NCI-H1436 treated with DMSO at 0.1 percent for 48 hours (cell line): ENCODE measurements at places on chromosomes 4 and X.

GRCh38 chr4:38088321-38088720 lies 128.1 kb downstream of the PTTG2 start:
- DNase-seq, result no peak

DNA sequence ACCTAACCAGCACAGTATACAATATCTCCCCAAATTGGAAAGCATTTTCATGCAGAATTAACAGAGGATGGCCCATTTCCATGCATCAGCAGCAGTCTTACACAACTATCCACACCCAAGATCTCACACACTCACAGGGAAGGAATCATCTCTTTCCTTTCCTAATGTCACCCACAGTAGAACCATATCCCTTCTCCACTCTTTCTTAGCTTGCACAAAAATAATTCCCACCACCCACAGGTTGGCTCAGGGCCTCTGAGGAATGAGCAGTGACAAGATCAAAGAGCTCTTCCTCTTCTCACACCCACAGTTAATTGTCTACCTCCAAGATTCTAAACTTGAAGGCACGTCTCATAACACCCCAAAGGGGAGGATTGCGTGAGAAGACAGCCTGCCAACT lies 217.7 kb upstream of the VEGFC start:
- no peak for DNase-seq

DNA sequence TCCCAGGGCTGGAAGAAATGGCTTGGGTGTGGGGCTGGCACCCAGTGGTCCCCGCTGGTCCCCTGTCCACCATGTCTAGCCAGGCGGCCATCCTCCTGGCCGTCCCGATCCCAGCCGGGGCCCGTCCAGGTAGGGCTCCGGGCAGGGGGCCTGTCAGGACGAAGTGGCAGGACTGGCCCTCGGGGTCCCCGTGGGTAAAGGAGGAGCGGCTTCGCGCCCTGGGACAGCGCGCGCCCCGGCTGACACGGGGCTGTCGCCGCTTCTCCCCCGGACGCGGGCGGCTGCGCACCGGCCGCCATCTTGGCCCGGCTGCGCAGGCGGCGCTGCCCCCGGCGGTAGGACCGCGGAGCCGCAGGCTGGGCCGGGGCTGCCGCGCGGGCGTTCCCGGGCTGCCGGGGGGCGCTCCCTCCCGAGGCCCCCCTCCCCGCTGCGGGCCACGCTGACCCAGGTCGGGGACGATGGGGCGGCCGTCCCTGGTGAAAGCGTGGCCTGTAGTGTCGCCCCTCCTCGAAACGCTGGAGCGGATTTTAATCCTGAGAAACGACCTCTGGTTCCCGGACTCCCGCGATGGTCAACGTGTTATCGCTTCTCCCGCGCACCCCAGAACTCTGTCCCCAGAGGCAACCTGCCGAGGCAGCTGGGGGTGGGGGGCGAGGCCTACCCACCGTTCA lies 60.4 kb upstream of the BCOR start:
- no peak for DNase-seq

DNA sequence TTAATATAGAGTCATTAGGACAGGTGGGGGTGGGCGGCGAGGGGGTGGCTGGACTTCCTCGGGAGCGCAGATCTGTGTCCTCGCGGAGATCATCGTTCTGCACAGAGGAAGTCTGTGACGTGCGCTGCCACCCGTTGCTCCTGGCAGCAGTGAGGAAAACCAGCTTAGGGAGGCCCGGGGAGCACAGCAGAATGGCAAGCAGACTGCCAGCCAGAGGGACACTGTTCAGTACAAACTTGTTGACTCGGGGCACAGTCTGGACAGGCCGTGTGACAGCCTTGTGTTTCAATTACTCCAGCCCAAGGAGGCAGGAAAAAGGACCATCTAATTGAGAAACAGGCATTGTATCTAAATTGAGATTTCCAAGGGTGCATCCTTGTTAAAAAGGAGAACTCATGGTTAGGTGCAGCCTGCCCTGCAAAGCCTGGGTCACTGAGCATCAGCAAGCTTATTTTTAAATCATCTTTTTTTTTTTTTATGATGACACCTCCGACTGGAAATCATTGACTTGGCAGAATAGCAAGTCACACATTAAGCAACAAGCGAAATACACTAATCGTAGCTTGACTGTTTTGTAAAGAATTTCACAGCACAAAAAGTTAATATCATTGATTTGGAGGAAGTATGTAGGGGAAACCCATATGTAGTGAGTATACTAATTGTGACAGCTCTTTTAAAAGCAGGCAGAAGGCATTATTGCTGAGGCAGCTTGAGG lies 512.0 kb upstream of the FAT1 start:
- no peak for DNase-seq

- DNase-seq, result no peak
These were observed 81.5 kb upstream of the PACRGL start for GRCh38 chr4:20618731-20619130.

DNA sequence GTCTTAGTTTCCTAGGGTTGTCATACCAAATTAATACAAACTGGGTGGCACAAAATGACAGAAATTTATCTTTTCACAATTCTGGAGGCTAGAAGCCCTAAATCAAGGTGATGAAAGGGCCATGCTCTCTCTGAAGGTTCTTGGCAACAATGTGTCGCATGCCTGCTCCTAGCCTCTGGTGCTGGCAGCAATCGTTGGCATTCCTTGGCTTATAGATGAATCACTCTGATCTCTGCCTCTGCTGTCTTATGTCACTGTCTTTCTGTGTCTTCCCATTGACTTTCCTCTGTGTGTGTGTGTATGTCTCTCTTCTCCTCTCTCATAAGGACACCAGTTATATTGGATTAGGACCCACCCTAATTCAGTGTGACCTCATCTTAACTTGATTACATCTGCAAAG lies 15.9 kb upstream of the INTU start:
- DNase-seq, result no peak

DNA sequence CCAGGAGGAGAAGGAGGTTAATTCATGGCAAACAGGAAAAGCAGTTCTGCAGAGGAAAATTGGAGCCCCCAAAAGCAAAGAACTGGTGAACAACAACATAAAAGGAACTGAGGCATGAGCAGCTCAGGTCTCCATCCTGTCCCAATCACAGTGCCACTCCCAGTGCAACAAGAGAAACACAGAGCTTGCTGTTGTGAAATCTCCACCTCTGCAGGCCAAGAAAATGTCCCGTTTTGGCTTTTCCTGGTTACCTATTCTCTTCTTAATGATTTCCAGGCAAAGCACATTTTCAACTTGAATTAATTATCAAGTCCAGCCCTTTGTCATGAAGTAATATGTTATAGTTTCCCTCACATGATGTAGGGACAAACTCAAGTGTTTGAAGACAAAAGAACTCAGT lies 778 bp downstream of the C1QTNF7 start:
- DNase-seq, result no peak

DNA sequence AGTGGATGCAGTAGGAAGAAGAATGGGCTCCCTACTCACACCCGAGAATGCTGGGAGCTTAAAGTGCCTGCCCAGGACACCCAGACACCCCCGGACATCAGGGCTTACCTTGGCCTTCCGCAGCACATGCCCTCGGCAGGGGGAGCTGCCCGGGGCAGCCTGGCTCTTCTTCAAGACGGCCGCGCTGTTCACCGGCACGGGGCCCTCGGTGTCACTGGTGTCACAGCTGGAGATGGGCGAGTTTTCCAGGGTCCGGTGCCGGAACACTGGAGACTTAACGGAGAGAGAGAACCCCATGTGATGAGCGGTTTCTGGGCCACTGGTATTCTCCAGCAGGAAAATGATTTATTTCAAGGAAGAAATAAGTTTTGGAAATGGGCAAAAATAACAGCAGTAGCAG lies 170.9 kb downstream of the AFAP1 start:
- no peak for DNase-seq

DNA sequence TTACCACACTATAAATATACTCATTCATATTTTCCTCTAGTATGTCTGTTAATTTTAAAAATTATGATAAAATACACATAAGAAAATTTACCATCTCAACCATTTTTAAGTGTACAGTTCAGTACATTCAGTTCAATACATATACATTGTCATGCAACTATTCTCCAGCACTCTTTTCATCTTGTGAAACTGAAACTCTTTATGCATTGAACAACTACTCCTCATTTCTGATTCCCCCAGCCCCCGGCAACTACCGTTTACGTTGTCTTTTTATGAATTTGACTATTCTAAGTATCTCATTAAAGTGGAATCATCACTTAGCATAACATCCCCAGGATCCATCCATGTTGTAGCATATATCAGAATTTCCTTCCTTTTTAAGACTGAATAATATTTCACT lies 8.7 kb downstream of the SMARCAD1 start:
- DNase-seq, result no peak

- peak; percentile 41 for DNase-seq
These were observed 31.6 kb downstream of the MTHFD2L start for GRCh38 chr4:74189331-74190043.

DNA sequence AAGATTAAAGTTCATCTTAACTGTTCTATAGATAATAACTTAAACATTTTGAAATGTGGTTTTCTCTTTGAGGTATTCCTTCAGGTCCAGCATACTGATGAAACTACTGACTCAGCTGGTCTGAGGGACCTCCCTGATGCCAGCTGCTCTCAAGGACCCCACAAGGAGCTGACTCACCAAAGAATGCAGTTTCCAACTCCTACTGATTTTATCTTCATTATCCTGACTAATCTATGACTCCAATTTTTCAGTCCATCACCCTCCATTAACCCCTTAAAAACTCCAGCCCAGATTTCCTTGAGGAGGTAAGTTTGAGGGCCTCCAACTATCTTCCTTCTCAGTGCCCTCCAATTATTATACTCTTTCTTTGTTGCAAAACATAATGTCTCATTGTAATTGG lies 1.4 kb upstream of the UGT2B4 start:
- no peak for DNase-seq

DNA sequence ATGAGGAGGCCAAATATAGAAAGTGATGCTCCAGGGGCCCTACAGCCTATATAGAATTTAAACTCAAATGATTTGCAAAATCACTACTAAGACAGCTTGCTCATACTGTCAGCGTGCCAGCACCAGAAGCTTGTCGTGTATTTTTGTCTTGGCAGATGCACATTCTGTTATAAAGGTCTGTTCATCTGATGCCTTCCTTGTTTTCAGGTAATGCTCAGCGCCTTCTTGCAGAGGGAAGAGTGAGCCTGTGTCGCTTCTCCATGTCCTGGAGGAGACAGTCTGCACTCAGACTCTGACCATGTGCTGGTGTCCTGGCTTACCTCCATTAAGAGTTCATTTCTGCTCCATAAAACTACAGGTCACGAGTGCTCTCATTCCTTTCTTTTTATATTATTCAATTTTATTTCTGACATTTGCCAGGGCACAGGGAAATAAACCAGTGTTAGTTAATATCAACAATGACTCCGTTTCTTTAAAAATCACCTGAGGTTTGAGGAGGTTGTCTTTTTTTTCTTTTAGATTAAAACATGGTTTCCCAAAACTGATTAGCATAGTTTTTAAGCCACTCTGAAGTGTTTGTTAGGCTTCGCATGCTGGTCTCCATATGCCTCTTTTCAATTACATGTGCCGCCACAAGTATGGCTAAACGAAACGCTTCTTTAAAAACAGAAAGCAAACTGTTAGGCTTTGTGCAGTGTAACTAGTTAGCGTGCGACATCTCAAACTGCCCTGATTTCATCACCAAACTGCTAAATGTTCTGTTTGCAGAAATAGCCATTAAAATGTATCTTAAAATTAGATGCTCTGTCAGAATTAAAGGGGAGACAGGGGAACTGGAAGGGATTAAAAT lies 215.2 kb upstream of the GK2 start:
- no peak for DNase-seq

- DNase-seq, result no peak
These were observed 322.0 kb downstream of the TMA16 start for GRCh38 chr4:163816494-163816893.

GRCh38 chrX:40152173-40152711 lies 54.5 kb upstream of the BCOR start:
- no peak for DNase-seq

GRCh38 chrX:95071621-95072020 lies 1397.6 kb downstream of the FAM133A start:
- DNase-seq, result no peak

- no peak for DNase-seq
These were observed 141.0 kb downstream of the STK32B start for GRCh38 chr4:5192271-5192670.

GRCh38 chrX:4315891-4316290 lies 602.4 kb upstream of the PRKX start:
- DNase-seq, result no peak

GRCh38 chr4:80049813-80050534 lies 23.1 kb downstream of the ANTXR2 start:
- no peak for DNase-seq

DNA sequence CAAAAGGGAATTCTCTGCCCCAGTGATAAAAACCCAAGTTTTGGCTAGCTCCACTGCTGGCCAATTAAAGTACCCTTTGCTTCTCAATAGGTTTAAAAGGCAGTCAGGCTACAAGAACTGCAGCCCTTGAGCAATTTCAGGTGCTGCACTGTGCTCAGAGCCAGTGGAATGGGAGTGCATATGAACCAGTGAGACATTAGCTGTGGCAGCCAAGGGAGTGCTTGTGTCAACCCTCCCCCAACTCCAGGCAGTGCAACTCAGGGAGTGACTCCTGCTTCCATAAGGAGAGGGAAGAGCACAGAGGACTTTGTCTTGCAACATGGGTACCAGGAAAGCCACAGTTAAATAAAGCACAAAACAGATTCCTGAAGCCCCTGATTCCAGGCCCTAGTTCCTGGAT lies 61.6 kb upstream of the VAMP7 start:
- DNase-seq, result no peak

- no peak for DNase-seq
These were observed 541.0 kb downstream of the SPRY1 start for GRCh38 chr4:123937581-123937980.

DNA sequence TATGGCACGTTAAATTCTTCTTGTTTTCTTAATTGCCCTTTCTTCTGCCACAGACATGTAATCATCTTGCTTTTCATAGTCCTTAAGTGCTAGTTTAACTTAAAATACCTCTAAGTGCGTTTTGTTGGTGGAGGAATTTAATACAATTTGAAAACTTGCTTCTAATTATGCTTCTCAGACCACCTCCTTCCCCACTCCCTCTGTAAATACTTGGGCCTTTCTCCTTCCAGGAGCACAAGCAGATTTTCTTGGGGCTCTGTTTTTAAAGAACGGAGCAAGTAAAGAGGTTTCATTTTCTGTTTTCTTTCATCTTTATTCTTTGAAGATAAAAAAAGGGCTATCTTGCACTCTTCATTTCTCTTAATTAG lies 559 bp upstream of the PCDH18 start:
- no peak for DNase-seq
